Sigmoid colon (tissue), 7 donors: ENCODE measurements at places on chromosomes 5 and 9. TPM values are rescaled to one million over a fixed set of nuclear protein-coding genes. Genes with fewer than 3 reads are reported as not detected.

- H3K4me1 ChIP-seq, result no peaks in the 10 kb centered on the region
- no peak for DNase-seq
- no peak overlapping the region for H3K27ac ChIP-seq
- no peak overlapping the region for H3K4me3 ChIP-seq
- no peaks in the 10 kb centered on the region for H3K27me3 ChIP-seq
Observed at GRCh38 chr9:69919461-69920061, 98.9 kb downstream of the CFAP95 start.

The KCNV2 gene
- total RNA-seq, result not detected

GRCh38 chr9:114031948-114032840 is 45.9 kb downstream of the AMBP start:
- no peak overlapping the region for H3K27ac ChIP-seq
- no peak overlapping the region for H3K4me3 ChIP-seq
- H3K4me1 ChIP-seq, result no peaks in the 10 kb centered on the region

The GDF9 gene
- not detected for total RNA-seq

GRCh38 chr5:3734632-3735031 is 139.0 kb downstream of the IRX1 start:
- no peaks in the 10 kb centered on the region for H3K36me3 ChIP-seq
- DNase-seq, result no peak
- no peaks in the 10 kb centered on the region for H3K27me3 ChIP-seq

DNA sequence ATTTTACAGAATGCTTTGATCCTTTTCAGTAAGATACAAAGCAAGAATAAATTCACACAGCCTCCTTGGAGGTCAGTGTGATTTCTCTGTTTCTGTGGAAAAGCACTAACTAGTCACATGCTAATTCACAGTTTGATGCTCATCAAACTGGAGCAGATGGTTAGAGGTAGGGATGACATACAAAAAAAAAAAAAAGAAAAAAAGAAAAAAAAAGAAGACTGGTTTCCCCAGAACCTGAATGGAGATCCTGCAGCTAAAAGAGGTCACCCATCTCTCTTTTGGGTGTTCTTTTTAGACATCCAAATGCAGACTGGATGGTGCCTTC is 123.7 kb upstream of the ANKRD55 start:
- no peak for DNase-seq
- H3K4me3 ChIP-seq, result no peak overlapping the region
- peaks cover 10% of the 10 kb centered on the region for H3K4me1 ChIP-seq

DNA sequence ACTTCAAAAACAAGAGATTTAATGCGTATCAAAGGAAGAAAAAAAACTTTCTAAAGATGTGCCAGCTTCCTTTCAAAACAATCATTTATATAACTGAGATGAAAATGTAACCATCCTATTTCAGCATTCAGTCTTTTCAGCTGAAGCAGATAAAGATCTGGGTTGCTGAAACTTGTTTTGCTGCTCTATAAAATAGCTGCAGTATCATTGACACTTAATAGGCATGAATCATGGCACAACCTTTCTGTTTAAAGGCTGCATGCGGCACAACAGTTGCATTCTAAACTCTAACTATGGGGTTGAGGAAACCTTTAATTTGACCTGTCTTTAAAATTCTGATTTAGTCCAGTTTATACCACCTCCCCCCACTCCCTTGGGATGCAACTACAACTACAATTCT is 196.7 kb downstream of the MPDZ start:
- no peaks in the 10 kb centered on the region for H3K4me1 ChIP-seq
- no peaks in the 10 kb centered on the region for H3K36me3 ChIP-seq
- H3K4me3 ChIP-seq, result no peak overlapping the region
- no peak for DNase-seq
- no peaks in the 10 kb centered on the region for H3K27me3 ChIP-seq
- H3K27ac ChIP-seq, result no peak overlapping the region

The ECM2 gene
- total RNA-seq, result 7.5 TPM

The SCGB3A2 gene
- total RNA-seq, result not detected

The SPATA31C1 gene
- not detected for total RNA-seq

The ERMP1 gene
- 7.9 TPM for total RNA-seq

The MARCHF11 gene
- total RNA-seq, result not detected

DNA sequence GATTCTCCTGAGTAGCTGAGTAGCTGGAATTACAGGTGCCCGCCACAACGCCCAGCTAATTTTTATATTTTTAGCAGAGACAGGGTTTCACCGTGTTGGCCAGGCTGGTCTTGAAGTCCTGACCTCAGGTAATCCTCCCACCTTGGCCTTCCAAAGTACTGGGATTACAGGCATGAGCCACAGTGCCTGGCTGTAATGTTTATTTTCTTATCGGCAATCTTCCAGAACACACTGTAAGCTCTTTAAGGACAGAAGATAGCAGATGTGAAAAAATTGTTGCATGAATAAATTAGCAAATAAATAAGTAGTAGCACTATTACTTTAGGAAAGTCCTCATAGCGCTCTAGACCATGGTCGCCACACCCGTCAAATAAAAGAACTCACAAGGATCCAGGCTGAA is 100.5 kb downstream of the ENC1 start:
- H3K4me1 ChIP-seq, result peaks cover 25% of the 10 kb centered on the region
- H3K36me3 ChIP-seq, result no peaks in the 10 kb centered on the region
- H3K27me3 ChIP-seq, result no peaks in the 10 kb centered on the region
- DNase-seq, result no peak

- no peaks in the 10 kb centered on the region for H3K27me3 ChIP-seq
- H3K4me3 ChIP-seq, result no peak overlapping the region
- DNase-seq, result no peak
- H3K4me1 ChIP-seq, result no peaks in the 10 kb centered on the region
- H3K36me3 ChIP-seq, result no peaks in the 10 kb centered on the region
Observed at GRCh38 chr5:115337882-115338281, 41.4 kb upstream of the CCDC112 start.

GRCh38 chr5:5278815-5279381 is 138.8 kb downstream of the ADAMTS16 start:
- H3K36me3 ChIP-seq, result no peaks in the 10 kb centered on the region
- no peak overlapping the region for H3K27ac ChIP-seq
- H3K27me3 ChIP-seq, result no peaks in the 10 kb centered on the region
- no peak overlapping the region for H3K4me3 ChIP-seq
- no peaks in the 10 kb centered on the region for H3K4me1 ChIP-seq

- H3K4me3 ChIP-seq, result no peak overlapping the region
- peaks cover 29% of the 10 kb centered on the region for H3K4me1 ChIP-seq
- no peaks in the 10 kb centered on the region for H3K36me3 ChIP-seq
Observed at GRCh38 chr5:64147849-64148441, 17.7 kb upstream of the RNF180 start.

- DNase-seq, result no peak
- H3K4me1 ChIP-seq, result peaks cover 20% of the 10 kb centered on the region
- no peaks in the 10 kb centered on the region for H3K27me3 ChIP-seq
- no peak overlapping the region for H3K27ac ChIP-seq
Observed at GRCh38 chr9:134234001-134234660, 69.8 kb upstream of the RNU6ATAC start.

The RASGRF2 gene
- 6.8 TPM for total RNA-seq
